ACHN (cell line): ENCODE measurements at places on chromosomes 16 and 17.

DNA sequence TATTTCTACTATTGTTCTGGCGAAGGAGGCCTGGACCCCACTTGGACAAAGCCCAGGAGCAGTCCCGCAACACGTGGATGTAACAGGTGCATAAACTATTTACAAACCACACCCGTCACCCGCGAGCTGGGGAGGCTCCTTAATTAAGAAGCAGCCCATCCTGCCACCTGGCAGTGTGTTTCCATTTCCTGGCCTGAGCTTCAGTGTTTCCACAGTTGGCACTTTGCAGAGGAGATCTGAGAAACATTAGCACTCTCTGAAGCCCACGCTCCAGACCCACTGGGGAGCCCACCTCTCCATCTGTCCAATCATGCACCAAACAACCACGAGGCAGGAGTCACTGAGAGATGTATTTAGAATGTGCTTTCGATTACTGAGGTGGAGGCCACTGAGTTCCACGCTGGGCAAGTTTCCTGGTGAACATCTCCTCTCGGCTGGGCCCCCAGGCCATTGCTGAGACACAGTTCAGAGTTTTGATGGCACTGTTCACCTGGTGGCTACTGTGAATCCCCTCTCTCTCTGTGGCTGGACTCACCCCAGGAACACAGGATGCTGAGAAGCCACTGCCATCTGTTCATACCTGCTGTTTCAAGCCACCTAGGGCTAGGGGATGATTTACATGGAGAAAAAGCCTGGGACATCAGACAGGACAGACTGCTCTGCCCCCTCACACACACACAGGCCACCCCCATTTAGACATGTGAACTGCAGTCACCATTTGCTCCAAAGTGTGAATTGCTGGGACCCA, 129.1 kb downstream of the AIPL1 start:
- DNase-seq: no peak

GRCh38 chr16:56125922-56126321, 65.4 kb upstream of the GNAO1 start:
- no peak for DNase-seq

GRCh38 chr17:27586203-27586721, 44.7 kb upstream of the LGALS9 start:
- no peak for DNase-seq

GRCh38 chr16:30457256-30457655, 11.6 kb upstream of the SEPHS2 start:
- no peak for DNase-seq

- DNase-seq: no peak
These were observed 13.9 kb downstream of the SOCS3 start for GRCh38 chr17:78345791-78346494.
